NCI-H2081 treated with DMSO at 0.1 percent for 48 hours (cell line): ENCODE measurements at places on chromosomes 7 and 10.

DNA sequence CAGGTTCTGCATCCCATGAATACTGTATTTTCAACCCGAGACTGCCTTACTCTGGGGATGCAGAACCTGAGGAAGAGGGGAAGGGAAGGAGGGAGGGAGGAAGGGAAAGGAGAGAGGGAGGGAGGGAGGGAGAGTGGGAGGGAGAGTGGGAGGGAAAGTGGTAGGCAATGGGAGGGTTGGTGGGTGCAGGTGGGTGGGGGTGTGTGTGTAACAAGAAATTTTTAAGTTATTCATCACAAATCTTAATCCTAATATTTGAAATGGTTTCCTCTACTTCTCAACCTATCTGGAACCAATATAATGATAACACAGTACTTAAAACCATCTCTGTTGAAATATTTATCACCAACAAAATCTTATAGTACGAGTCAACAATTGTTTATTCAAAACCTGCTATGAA is 68.0 kb downstream of the PDSS1 start:
- DNase-seq, result no peak

DNA sequence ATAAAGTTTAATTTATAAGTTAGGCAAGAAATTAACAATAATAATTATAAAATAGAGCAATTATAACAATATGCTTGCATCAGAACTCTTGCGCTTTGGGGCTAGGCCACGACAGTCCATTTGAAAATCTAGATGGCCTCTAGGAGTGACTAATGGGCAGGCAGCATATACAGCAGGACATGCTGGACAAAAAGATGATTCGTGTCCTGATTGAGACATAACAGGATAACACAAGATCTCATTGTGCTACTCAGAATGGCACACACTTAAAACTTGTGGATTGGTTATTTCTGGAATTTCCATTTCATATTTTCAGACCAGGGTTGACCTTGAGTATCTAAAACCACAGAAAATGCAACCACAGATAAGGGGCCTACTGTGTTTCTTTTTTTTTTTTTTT is 27.5 kb downstream of the CTNNA3 start:
- no peak for DNase-seq

- DNase-seq, result no peak
Measured at GRCh38 chr10:28151636-28152035, 151.2 kb downstream of the MPP7 start.

GRCh38 chr10:73581918-73582317 is 9.2 kb downstream of the USP54 start:
- DNase-seq, result no peak

DNA sequence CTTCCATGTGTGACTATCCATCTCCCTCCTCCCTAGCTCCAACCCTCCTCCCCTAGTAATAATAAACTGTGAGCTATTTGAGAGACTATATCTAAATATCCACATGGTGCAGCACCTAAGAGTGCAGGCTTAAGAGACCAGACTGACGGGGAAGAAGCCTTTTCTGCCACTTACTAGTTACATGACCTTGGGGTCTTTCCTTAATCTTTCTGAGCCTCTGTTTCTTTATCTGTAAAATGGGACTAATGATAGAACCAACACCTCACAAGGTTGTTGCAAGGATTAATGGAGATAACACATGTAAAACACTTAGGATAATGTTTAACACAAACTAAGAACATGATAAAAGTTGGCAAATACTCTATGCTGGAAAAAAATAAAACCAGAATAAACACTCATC is 37.1 kb upstream of the FBXW4 start:
- no peak for DNase-seq

DNA sequence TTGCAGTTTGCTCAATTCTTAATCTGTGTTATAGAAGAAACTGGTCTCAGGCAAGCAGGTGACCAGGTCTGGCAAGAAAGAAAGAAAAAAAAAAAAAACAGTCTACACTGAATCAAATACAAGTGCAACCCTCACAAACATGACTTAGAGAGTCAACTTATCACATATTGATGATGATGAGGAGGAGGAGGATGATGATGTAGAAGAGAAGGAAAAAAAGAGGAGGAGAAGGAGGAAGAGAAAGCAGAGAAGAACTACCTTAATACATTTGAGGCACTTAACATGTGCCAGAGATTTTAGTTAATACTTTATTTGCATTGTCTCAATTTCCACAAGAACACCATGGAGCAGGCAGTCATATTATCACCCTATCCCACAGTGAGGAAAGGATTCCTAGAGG is 91.5 kb downstream of the GLI3 start:
- no peak for DNase-seq

DNA sequence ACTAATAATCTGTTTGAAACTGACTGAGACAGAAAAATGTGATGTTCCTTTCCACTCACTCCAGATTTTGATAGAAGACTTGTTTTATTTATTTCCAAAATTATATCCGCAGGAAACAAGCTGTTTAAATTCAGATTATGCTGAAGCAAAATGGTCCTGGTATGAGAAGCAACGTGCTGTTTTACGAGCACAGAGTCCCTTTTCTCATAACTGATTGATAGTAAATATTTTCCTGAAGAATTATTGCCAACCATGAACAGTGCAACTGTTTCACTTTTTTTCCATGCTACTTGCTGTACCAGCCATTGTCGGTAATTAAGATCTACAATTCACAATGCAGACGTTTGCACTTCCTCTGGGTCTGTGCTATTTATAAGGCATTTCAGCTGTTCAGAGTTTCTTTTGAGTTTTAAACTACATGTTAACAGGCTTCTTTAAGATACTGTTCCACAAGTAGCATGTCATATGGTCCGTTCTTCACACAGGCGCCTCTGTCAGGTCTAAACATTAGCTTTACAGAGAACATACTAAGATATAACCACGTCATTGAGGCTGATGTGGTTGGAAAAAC is 103.8 kb downstream of the POLL start:
- no peak for DNase-seq

DNA sequence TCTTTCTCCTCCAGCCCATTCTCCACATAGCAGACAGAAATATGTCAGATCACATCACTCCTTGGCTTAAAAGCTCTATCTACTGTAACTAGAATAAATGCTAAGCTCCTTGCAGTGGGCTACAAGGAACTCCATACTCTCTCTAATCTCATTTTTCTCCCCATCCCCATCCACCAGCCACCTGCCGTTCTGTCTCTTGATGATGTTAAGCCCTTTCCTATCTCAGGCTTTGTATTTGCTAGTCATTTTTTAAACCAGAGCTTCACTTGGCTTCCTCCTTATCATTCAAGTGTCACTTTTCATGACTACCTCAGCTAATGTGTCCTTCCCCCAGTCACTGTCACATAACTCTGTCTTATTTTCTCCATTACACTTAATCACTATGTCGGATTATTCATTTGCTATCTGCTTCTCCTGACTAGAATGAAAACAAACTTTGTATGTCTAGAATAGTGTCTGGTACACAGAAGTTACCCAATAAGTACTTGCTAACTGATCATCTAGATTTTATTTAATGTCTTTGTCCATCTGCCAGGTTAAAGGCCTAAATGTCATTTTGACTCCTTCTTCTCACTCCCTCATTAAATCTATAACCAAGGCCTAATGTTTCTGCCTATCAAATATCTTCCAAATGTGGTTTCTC is 87.2 kb upstream of the RPA3 start:
- no peak for DNase-seq

- no peak for DNase-seq
Measured at GRCh38 chr10:91525896-91526712, 106.8 kb downstream of the PPP1R3C start.

- DNase-seq, result no peak
Measured at GRCh38 chr7:69860941-69861622, 262.8 kb downstream of the AUTS2 start.

- no peak for DNase-seq
Measured at GRCh38 chr10:30722956-30723620, 93.5 kb upstream of the LYZL2 start.
